Inflammatory macrophage (primary cell): ENCODE measurements at places on chromosomes 2 and 18.

GRCh38 chr18:58615140-58616132 lies 13.5 kb downstream of the ALPK2 start:
- DNase-seq, result no peak

DNA sequence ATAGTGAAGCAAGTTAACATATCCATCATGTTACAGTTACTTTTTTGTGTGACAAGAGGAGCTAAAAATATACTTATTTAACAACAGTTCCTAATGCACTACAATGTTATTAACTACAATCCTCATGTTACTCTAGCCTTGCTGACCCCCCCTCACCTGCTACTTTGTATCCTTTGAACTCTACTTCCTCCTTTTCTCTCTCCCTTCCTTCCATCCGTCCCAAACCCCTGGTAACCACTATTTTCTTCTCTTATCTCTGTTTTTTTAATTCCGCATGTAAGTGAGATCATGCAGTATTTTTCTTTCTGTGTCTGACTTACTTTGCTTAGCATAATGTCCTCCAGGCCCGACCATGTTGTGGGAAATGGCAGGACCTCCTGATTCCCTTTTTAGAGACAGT lies 59.4 kb downstream of the NPAS2 start:
- DNase-seq, result no peak

DNA sequence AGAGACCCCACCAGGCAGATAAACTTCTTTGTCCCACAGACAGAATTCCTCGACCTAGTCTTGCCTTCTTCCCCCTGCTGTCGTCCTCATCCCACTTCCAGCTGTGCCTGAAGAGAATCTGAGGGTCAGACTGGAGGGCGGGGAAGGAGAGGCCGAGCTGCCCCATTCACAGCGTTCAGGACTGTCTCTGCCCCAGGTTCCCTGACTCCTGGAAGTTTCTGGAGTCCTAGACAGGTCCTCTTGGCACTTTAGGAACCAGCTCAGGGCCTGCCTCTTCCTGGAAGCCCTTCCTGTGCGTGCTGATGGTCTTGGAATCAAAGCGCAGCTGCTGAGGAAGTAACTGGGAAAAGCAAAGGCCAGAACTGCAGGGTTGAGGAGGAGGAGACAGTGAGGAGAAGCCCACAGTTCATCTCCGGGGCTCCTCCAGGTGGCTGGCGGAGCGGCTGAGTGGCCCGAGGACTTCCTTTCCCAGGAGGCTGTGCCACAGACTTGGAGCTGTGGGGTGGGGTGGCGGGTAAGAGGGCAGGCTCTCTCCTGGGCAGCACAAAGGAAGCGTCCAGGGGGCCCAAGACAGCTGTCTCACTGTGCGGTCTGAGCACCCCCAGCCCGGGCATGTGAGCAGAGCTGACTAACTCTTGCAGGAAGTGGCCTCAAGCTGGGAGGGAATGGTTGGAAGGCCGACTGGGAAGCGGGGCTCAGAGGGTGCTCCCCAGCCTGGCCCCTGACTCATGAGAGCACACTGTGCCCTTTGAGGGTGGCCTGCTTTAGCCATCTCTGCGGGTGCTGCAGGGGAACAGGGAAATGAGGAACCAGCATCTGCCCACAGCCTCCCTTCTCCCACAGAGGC lies 39.5 kb downstream of the SDC1 start:
- DNase-seq, result peak; percentile 83

DNA sequence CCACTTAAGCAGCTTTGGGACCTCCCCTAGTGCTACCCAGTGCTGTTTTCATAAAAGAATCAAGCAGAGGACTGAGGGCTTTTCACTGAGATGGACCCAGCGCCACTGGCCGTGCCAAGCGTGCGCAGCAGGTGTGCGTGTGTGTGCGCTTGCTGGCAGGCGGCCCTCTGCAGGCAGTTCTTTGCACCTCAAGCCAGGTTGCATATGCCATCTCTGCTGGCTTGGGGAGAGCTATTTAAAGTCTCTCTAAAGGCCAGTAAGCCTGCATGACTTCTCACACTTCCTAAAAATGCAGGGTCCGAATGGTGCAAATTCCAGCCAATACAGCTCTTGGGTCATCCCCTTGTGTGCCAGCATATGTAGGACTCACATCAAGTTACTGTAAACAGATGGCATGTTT lies 255.5 kb downstream of the RNF152 start:
- DNase-seq, result no peak

DNA sequence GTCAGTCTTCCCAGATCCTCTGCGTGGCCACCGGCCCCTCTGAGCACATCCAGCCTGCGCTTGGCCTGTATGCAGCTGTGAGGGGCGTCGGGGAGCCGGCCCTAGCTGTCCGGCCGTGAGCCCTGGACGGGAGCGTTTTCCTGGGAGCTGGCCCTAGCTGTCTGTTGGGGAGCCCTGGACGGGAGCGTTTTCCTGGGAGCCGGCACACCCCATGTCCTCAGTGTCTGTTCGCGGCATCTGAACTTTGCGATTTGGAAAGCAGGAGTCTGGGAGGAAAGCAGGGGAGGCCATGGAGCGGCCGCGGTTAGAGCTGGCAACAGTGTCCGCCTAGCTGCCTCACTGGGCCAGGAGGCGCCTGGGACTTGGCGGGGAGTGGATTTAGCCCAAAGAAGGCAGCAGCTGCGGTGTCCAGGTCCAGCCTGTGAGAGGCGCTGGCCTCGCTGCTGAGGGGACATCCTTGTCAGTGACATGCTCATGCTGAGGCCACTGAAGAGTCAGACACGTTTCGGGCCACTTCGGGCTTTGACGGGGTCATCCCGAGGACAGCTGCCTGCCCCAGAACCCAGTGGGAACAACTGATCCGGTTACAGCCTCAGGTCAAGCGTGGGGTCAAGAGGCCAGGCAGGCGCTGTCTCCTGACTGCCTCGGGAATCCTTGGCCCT lies 75.8 kb downstream of the KCNG2 start:
- no peak for DNase-seq
